ENCODE measurements at places on chromosomes 1 and 21. TPM values are rescaled to one million over a fixed set of nuclear protein-coding genes. Genes with fewer than 3 reads are reported as not detected.

S100A8 gene
- not detected for total RNA-seq

AMY1A gene
- total RNA-seq, result not detected

NTNG1 gene
- total RNA-seq, result 11.6 TPM

DENND2C gene
- total RNA-seq, result 4.1 TPM

TBX15 gene
- total RNA-seq, result not detected

KCNN3 gene
- total RNA-seq, result under 0.01 TPM

PPFIA4 gene
- 20.0 TPM for total RNA-seq

CKS1B gene
- total RNA-seq, result 24.6 TPM

LCK gene
- not detected for total RNA-seq

CAMSAP2 gene
- total RNA-seq, result 31.1 TPM

GNG4 gene
- total RNA-seq, result not detected

IL10 gene
- total RNA-seq, result not detected

SPRR2E gene
- total RNA-seq, result not detected

RGS7 gene
- 1.9 TPM for total RNA-seq

PPP1R12B gene
- total RNA-seq, result 19.2 TPM

RNF115 gene
- 29.1 TPM for total RNA-seq

PROK1 gene
- not detected for total RNA-seq

OR10J1 gene
- not detected for total RNA-seq

DDR2 gene
- total RNA-seq, result 271 TPM

IL22RA1 gene
- total RNA-seq, result 0.17 TPM

CCDC17 gene
- 0.99 TPM for total RNA-seq

TXNIP gene
- 159 TPM for total RNA-seq

SMIM11 gene
- total RNA-seq, result 5.1 TPM

MFAP2 gene
- total RNA-seq, result 16.9 TPM

FCRLA gene
- 1.5 TPM for total RNA-seq

ZBTB37 gene
- 7.6 TPM for total RNA-seq

VWA1 gene
- 9.6 TPM for total RNA-seq

TEDDM1 gene
- not detected for total RNA-seq

ADGRL2 gene
- total RNA-seq, result 112 TPM

PIGR gene
- total RNA-seq, result not detected

SLC19A2 gene
- total RNA-seq, result 8.9 TPM

CYYR1 gene
- total RNA-seq, result 0.15 TPM

C1orf141 gene
- not detected for total RNA-seq

YRDC gene
- total RNA-seq, result 11.1 TPM

HORMAD1 gene
- total RNA-seq, result not detected

TTLL7 gene
- 18.7 TPM for total RNA-seq

AMY2B gene
- 5.8 TPM for total RNA-seq

SPATA45 gene
- not detected for total RNA-seq

WDR47 gene
- total RNA-seq, result 16.0 TPM

SPATA1 gene
- total RNA-seq, result 1.3 TPM

RPF1 gene
- 23.5 TPM for total RNA-seq

DIO1 gene
- total RNA-seq, result under 0.01 TPM

F13B gene
- total RNA-seq, result not detected

PER3 gene
- total RNA-seq, result 9.6 TPM

CYP2J2 gene
- 0.29 TPM for total RNA-seq

FAM72B gene
- 0.50 TPM for total RNA-seq

VTCN1 gene
- total RNA-seq, result not detected

S100A7 gene
- total RNA-seq, result not detected

CLCA4 gene
- not detected for total RNA-seq

ERICH3 gene
- total RNA-seq, result not detected

TEX38 gene
- total RNA-seq, result 0.29 TPM

SLAMF7 gene
- not detected for total RNA-seq

RXFP4 gene
- total RNA-seq, result not detected

Measured in smooth muscle cell of trachea (primary cell).